CD4-positive, alpha-beta T cell treated with Interferon gamma for 1 hour (primary cell): ENCODE measurements at places on chromosomes 16 and 17.

GRCh38 chr16:53839150-53839549 lies 135.2 kb downstream of the FTO start:
- DNase-seq, result no peak

DNA sequence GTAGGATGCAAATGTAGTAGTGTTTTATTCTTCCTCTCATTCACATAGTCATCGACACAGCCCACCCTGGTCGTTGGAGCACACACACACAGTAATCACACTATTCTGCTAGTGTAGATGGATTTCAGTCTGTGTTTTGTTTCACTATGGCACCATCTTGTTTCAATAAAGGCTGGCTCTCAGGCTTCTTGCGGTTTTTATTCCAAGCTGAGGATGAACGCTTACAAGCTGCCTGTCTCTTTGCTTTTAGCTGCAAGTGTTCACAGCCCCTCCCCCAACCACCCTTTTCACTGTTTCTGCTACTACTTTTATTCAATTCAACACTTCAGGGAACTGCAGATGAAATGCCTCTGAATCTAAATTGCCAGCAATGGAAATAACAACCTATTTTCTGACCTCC lies 140.9 kb upstream of the PMFBP1 start:
- DNase-seq, result no peak

DNA sequence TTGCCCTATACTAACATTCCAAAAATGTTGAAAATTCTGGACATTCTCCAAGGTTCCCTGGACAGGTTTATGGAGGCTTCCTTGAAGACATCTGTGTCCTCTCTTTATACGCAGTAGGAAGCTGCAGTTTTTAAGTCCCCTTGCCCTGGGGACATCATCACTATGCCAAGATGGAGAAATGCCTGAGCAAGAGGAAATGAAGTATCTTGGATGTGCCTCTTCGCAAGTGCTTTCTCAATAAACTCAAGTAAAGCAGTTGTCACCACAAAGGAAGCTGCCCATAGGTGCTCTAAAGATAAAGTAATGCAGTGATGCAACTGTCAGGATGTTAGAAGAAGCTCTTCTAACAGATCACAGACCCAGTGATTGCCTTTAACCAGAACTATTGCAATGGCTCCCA lies 71.0 kb downstream of the CDYL2 start:
- no peak for DNase-seq

GRCh38 chr17:66281661-66282369 lies 20.6 kb upstream of the PRKCA start:
- no peak for DNase-seq

GRCh38 chr17:37532756-37533155 lies 43.1 kb downstream of the DUSP14 start:
- DNase-seq, result no peak

DNA sequence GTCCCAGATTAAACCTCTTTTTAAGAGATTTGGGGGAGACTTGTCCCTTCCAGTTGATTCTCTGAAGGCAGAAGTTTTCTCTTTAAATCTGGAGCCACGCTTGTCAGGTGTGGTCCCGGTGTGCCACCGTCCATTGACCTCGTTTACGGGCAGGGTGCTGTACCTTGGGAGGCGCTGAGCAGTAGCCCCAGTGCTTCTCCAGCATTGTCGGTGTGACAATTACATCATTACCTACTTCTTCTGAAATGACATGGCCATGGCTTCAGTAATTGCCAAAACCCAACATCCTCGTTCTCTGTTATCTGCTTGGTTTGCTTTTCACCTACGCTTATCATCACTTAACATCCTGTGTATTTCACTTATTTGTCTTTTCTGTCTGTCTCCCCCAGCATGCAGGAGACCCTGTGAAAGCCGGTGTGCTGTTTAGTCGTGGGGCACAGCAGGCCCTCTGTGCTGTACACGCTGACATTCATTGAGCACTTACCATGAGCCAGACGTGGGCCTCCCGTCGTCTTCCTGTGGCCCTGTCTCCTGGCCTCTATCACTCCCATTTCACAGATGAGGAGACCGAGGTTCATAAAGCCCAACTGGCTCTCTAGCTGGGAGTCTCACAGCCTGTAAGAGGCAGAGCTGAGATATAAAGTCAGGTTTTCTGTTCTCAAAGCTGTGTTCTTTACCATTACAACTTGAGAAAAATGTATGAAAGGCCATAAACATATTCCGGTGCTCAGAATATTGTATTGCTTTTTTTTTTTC lies 143.9 kb downstream of the CMIP start:
- DNase-seq, result no peak

GRCh38 chr16:69314534-69314933 lies 3.4 kb downstream of the VPS4A start:
- no peak for DNase-seq

- DNase-seq, result no peak
Observed at GRCh38 chr17:37162800-37163199, 213.0 kb upstream of the C17orf78 start.

DNA sequence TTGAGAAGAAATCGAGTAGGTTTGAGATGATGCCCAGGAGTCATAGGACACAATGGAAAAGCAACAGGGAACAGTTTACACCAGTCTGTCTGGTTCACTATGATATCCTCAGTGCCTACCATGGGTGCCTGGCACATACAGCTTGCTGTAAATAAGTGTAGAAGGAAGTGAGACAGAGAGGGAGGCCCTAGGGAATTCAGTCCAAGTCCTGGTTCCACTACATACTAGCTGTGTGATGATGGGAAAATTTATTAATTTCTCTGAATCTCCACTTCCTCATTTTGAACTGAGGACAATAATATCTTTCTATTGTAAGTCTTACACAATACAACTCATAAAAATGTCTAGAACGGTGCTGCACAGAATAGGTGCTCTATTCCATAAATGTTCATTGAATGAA lies 53.3 kb upstream of the LYRM9 start:
- no peak for DNase-seq

GRCh38 chr16:189604-190186 lies 9.4 kb downstream of the HBQ1 start:
- no peak for DNase-seq
